Esophagus mucosa (tissue), 1 donor: ENCODE measurements at places on chromosomes 4 and X.

GRCh38 chr4:1721666-1722550 lies 587 bp downstream of the TACC3 start:
- peak; percentile 1 for ATAC-seq

GRCh38 chr4:169621731-169622492 lies 1.5 kb downstream of the CLCN3 start:
- no peak for ATAC-seq

- ATAC-seq = no peak
These were observed 136.0 kb upstream of the SMIM31 start for GRCh38 chr4:164617911-164618310.

- no peak for ATAC-seq
These were observed 204.5 kb downstream of the SLC7A11 start for GRCh38 chr4:138037696-138038095.

- ATAC-seq = no peak
These were observed 242.3 kb upstream of the GPRIN3 start for GRCh38 chr4:89549907-89550306.

GRCh38 chrX:53481816-53482465 lies 47.8 kb upstream of the HSD17B10 start:
- ATAC-seq = peak; percentile 61

GRCh38 chrX:148958901-148959300 lies 458.5 kb downstream of the AFF2 start:
- ATAC-seq = no peak
